ENCODE measurements at places on chromosomes 1 and 21.

GRCh38 chr1:54378157-54378873 lies 27.9 kb downstream of the SSBP3 start:
- DNase-seq = peak; percentile 85

GRCh38 chr21:40623528-40623927 lies 223.4 kb downstream of the DSCAM start:
- no peak for DNase-seq

GRCh38 chr1:205443585-205444299 lies 12.1 kb downstream of the BLACAT1 start:
- no peak for DNase-seq

DNA sequence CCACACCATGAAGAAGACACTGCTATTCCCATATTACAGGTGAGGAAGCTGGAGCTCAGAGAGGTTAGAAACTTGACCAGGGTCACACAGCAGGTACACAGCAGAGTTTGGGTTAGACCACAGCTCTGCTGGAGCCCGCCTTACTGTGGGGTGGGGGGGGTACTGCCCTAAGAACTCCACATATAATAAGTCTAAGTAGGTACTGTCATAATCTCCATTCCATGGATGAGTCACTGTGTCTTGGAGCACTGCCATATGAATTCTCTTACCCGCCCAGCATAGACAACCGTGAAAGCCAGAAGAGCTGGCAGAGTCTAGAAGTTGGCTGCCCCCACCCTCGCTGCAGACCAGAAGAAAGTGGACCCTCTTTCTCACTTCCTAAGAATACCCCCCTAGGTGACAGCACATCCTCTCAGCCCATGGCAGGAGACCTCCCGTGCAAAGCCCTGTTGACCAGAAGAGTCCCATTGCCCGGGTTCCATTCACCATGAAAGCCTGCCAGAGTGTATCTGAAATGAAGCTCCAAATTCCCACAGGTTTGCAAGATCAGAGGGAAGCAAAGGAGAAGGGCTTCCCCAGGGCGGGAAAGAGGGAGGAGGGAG lies 5.2 kb upstream of the PLA2G2D start:
- DNase-seq = no peak

DNA sequence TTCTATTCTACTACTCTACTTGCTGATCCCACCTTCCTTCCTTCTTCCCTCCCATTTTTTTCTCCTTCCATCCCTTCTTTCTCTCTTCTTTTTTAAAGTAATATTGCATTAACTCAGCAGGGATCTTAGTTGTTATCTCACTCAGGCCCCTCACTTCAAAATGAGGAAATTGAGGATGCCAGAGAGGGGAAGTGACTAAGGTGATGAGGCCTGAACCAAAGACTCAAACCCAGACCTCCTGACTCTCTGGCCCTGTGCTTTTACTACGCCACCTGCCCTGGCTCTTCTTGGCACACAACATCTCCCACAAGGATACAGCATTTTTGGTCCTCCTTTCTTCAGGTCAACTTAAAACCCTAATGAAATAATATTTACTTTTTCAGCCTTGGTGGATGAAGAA lies 151.7 kb upstream of the ZNF648 start:
- DNase-seq = no peak

DNA sequence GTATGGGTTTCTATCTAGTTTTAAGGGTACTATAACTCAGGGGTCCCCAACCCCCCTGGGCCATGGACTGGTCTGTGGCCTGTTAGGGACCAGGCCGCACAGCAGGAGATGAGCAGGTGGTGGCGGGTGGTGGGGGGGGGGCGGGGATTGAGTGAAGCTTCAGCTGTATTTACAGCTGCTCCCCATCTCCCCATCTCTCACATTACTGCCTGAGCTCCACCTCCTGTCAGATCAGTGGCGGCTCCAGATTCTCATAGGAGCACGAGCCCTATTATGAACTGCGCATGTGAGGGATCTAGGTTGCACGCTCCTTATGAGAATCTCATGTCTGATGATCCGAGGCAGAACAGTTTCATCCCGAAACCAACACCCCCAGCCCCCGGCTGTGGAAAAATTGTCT lies 95.1 kb upstream of the SLC45A1 start:
- no peak for DNase-seq

- DNase-seq = no peak
These were observed 30.0 kb downstream of the IARS2 start for GRCh38 chr1:220123889-220124288.

DNA sequence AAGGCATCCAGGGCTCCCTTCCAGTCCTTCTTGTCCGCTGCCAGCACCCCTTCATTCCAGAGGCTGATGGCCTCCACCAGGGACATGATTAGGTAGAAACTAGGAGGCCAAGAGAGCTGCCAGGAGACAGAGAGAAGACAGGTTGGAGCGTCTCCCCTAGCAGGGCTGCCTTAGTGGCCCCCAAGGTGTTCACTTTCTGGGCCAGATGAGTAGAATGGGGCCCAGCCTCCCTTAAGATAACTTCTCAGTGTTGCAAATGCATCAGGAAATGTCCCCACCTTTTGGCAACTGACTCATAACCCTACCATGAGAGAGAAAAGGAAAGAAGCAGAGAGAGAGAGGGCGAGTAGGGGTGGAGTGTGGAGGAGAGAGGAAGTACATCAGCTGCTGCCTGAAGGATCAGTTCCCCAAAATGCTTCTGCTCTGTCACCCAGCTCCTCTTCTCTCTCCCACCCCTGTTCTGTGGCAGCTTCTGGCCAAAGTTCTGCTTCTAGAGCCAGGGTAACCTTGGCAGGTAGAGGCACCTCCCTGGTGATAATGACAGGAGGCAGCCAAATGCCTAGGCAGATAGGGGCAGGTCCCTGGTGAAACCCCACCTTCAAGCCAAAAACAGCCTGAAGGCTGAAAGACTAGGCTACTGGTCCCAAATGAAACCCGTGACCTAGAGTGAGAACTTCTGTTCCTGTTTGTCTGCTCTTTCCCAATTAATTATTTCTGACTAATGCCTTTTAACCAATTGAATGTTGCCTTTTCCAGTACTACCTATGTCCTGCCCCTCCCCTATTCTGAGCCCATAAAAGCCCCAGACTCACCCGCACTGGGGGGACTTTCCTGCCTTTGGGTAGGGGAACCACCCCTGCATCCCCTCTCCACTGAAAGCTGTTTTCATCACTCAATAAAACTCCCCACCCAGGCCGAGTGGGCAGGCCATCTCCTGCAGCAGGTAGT lies at the start of gene NCF2:
Gene NCF2 (minus strand): TSS at position 216 of the 948 bp plus-strand sequence. CDS start 130 bp downstream, at position 86.
- peak; percentile 32 for DNase-seq

DNA sequence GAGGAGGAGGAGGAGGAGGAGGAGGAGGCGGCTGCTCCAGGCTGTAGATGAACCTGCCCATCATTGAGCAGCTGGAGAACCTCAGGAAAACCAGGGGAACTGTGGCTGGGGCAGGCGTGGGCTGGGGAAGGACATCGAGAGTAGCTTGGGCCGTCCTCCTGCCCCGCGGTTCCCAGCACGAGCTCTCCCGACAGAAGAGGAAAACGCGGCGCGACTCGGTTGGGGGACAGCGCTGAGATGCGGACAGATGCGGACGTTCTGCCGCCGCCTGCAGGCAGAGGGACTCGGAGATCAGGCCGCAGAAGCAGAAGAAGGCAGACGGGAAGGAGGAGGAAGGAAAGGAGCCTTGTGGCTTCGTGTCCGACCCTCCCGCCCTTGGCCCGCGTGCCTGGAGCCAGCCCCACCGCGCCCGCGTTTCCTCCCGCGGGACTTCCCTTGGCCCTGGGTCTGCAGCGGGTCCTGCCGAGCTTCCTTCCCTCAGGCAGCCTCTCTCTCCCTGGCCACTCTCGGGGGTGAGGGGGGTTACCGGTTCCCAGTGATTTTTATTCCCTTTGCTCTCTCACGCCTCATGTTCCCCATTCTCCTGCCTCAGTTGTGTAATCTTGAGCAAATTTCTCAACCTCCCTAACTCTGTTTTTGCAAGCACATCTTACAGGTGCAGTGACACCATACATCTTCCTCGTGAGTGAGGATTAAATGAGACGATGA lies 1.7 kb upstream of the TNFRSF9 start:
- DNase-seq = peak; percentile 87

GRCh38 chr21:41973861-41974751 lies 20.3 kb upstream of the C2CD2 start:
- DNase-seq = peak; percentile 59

- DNase-seq = no peak
These were observed 16.5 kb upstream of the ALX3 start for GRCh38 chr1:110086961-110087360.

GRCh38 chr1:111819566-111820263 lies 64.0 kb downstream of the DDX20 start:
- no peak for DNase-seq

DNA sequence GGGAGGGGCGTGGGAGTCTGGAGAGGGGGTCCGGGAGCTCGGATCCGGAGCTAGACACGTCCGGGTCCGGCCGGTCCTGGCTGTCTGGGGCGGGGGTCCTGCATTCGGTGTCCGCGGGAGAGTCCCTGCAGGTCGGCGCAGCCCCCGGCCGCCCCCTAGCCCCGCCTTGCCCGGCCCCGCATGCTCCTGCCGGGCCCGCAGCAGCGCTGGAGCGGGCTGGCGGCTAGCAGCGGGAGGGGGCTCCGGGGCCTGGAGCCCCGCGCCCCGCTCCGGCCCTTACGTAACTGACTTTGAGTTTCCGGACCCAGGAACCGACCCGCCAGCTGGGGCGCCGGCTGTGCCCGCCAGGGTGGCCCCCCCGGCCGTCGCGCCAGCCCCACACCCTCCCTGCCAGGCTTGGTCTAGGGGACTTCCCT lies 26.9 kb upstream of the EPB41 start:
- no peak for DNase-seq

DNA sequence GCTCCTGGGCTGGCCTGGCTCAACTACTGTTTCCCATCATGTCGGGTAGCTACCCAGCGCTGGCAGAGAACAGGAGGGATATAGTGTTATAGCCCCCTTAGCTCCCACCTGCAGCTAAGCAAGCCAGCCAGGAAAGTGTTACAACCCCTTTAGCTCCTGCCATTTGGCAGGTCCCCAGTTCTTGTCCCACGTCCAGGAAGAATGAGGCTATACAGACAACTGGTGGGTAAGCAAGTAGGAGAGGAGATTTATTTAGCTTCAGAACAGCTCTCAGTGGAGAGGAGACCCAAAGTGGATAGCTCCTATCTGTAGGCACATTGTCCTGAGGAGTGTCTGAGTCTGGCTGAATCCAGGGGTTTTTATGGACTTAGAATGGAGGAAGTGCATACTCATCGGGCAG lies 741.1 kb upstream of the B3GALT2 start:
- DNase-seq = no peak

DNA sequence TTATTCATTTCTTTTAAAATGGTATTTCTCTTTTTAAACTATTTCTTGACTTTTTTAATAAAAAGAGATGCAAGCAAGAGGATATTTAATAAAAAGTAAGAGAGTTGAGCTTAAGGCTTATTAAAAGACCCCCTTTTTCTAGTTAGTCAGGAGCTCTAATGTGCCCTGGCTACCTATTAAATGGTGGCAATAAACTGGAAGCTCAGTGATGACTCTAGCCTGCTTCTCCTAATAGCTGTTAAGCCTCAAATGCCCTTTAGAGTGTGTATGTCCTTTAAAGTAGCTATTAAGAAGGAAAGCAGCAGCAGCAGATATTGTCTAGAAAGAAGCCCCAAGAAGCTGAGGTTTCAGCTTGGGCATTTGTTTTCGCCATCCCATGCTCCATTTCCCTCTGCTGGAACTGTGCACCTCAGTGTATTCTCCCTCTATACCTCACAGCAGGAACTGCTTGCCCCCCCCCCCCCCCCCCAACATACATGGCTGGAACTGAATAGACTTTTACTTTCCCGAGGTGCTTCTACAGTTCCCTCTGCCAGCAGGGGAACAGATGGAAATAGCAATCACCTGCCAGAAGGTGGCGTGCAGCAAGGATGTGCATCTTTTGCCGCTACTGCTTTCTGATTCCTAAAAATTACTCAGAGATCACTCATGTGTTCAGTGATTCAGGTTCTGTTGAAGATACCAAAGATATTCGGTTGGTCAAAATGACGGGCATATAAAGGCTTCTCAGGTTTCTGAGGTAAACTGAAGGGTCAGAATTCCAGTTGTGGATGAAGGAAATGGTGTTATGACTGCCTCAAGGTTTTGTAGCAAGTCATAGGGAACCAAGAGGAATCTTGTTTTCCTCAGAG lies 2.5 kb downstream of the RGS4 start:
- peak; percentile 87 for DNase-seq

DNA sequence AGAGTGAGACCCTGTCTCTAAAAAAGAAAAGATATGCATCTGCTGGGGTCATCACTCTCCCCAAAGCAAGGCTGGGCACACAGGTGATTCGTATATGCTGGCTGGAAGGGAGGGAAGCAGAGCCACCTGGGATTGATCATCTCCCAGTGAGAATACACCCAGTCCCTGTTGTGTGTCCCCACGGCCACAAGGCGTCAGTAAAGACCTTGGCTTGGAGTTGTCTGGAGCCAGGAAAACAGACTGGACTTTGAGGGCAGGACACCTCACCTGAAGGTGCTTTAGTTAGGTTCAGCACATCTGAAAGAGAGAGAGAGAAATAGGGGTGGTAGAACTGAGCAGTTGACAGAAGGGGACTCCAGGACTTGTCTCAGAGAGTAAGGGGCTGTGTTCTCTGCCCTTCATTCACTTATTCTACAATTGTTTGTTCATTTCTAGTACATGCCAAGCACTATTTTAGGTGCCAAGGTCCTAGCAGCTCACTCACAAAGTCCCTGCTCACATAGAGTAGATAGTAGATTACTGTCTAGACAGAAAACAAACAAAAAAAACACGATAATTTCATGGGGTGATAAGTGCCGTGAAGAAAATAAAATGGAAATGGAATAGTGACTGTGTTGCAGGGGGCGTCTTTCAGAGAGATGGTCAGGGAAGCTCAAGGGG lies 13.5 kb downstream of the CITED4 start:
- peak; percentile 89 for DNase-seq

GRCh38 chr1:77533660-77534305 lies 148.7 kb downstream of the ZZZ3 start:
- DNase-seq = peak; percentile 68

DNA sequence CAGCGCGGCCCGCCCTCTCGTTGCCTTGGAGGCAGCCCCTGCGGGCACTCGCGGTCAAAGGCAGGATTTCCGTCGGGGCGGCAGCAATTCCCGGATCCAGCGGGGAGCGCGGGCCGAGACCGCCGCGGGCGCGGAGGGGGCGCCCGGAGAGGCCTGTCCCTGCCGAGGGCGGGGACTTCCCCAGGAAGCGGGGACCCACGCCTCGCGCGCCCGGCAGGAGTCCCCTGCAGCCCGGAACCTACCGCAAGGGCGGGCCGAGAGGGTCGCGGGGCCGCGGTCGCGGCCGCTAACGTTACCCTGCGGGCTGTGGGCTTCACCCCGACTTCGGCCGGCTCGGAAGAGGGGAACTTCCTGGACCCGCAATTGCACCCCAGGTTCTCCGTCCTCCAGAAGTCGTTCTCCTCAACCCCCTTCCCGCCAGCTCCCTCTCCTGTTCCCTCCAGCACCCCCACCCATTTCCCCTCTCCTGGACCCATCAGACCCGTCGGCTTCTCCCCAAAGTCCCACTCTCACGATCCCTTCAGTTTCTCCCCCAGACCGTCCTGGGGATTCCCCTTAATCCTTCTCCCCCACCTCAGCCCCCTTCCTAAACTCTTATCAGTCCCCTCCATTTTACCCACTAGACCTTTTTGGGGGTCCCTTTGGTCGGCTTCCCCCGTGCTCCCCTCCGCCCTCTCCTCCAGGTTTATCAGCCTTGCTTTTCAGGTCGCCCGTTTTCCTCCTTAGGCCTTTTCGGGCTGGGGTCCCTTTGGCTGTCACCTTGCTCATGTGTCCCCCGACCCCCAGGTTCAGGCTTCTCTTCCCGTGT lies 604 bp downstream of the FGR start:
- no peak for DNase-seq

- DNase-seq = no peak
These were observed 20.4 kb downstream of the KCNN3 start for GRCh38 chr1:154849645-154850131.

GRCh38 chr1:220921498-220921897 lies 42.3 kb downstream of the HLX start:
- DNase-seq = no peak

- DNase-seq = no peak
These were observed 552.5 kb upstream of the ADAMTS5 start for GRCh38 chr21:27519361-27519760.

Data from islet precursor cell (in vitro differentiated cells).